ENCODE measurements at places on chromosomes 1 and 21.

DNA sequence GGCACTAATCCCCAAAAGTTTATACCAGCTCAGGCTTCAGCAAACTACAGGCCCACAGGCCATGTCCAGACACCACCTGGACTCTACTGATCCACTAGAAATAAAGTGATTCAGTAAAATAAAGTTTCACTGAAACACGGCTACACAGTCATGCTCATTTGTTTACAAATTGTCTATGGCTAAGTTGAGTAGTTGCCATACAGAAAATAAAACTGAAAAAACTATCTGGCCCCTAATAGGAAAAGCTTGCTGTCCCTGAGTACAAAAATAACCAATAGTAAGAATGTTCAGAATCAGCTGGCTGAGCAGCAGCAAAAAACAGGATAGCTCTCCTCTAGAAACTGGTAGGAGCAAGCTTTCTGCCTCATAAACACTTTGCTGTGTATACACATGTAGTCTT, 221.5 kb downstream of the RERE start:
- no peak for DNase-seq

DNA sequence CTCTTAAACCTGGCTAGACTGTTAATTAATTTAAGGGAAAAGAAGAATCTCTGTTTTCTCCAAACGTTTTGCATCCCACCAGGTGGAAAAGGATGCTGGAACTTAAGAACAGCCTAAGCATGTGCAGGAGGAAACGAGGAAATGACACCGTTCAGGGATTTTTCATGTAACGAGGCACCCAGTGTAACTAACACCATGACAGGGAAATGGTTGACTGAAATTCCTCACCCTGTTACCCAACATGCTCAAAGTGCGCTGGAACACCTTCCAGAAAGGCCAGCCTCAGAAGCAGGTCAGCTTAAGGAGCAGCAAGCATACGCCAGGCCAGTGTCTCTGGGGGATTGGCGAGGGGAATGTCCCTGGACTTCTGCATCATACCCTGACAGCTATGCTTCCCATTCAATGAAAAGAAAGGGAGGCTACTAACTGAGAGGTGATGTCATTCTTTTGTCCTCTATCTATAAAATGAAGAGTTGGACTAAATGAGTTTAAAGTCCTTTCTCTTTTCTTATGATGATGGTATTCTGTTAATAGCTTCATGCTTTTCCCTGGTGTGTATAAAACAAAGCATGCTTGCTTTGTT, 21.6 kb downstream of the TNN start:
- DNase-seq: no peak

DNA sequence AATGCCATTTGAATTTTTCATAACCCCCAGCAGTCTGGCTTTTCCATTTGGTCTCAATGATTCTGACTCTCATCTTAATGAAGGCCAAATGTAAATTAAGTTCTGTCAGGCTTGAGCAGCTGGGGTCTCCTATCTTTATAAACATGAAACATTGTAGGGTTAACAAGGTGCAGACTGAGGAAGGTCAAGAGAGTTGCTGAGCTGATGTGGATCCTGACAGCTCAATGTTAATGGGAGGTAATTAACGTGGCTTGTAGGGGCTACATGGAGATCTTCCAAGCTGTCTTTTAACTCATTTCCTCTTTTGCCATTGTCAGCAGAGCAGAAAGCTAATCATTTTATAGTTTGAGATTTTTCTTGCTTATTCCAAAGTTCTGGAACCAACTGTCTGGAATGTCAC, 55.2 kb downstream of the FGGY start:
- no peak for DNase-seq

DNA sequence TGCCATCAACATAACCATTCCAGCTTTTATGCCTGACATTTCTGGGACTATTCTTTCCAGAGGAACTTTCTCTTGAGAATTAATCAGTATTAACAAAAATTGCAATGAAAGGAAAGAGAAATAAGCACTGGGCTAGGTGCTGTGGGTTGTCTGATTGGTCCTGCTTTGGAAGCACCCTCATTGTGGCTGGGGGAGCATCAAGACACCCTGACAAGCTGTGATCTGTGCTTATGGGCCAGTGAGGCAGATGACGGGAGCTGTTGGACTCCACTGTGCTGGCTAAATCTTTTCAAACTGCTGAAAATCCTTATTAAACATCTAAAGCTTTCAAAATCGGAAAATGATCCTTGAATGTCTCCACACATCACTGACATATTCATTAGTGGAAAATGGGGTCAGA, 20.0 kb downstream of the UBASH3A start:
- no peak for DNase-seq

DNA sequence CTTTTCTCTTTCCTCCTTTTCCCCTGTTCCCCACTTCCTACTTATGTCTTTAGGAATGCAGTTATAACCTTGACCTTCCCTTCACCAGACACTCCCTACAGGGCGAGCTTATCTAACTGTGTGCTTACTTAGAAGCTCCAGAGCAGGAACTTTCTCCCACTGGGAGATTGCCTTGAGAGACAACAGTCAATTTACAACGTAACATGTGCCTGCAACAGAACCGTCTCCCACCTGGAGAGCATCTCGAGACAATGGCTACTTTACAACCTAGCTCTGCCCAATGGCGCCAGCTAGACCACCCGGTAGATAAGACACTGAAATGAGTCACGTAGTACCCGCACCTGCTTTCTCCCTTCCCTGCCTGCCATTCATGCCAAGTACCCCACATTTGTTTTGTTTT, 16.7 kb downstream of the HMGN1 start:
- no peak for DNase-seq

DNA sequence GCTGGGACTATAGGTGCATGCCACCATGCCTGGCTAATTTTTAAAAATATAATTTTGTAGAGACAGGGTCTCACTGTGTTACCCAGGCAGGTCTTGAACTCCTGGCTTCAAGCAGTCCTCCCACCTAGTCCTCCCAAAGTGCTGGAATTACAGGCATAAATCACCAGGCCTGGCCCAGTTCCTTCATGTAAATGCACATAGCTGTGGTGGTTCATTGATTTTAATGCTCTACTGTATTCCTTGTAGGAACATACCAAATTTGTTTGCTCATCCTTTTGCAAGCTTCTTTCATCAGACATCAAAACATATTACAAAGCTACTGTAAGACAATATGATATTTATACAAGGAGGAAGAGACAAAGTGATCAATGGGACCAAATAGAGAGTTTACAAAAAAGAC, 237.5 kb upstream of the ESRRG start:
- DNase-seq: no peak

All from activated CD8-positive, alpha-beta memory T cell treated with anti-CD3 and anti-CD28 coated beads, Interleukin-2, amount 50 U/mL, for 4 hours (primary cell).